CD4-positive, alpha-beta T cell treated with Interleukin-4 for 4 hours (primary cell): ENCODE measurements at places on chromosomes 16 and 17.
A peak's percentile ranks its signal among the peaks of the same experiment; 100 is the strongest.

DNA sequence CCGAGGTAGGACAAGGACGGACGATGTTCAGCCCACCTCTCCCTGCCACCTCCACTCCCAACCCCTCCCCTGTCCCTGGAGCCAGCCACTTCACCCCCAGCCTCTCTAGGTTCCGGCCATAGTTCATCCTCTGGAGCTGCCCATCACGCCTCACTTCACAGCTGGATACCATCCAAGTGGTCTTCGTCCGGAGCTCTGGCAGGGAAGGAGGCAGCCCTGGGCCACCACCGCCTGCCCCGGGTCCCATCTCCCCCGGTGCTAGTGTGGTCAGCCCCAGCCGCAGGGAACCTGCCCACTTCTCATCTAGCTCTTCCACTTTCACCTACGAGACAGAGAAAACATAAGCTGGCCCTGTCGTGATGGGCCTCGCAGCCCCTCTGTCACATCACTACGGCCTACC, 6.3 kb upstream of the GPS2 start:
- no peak for DNase-seq

DNA sequence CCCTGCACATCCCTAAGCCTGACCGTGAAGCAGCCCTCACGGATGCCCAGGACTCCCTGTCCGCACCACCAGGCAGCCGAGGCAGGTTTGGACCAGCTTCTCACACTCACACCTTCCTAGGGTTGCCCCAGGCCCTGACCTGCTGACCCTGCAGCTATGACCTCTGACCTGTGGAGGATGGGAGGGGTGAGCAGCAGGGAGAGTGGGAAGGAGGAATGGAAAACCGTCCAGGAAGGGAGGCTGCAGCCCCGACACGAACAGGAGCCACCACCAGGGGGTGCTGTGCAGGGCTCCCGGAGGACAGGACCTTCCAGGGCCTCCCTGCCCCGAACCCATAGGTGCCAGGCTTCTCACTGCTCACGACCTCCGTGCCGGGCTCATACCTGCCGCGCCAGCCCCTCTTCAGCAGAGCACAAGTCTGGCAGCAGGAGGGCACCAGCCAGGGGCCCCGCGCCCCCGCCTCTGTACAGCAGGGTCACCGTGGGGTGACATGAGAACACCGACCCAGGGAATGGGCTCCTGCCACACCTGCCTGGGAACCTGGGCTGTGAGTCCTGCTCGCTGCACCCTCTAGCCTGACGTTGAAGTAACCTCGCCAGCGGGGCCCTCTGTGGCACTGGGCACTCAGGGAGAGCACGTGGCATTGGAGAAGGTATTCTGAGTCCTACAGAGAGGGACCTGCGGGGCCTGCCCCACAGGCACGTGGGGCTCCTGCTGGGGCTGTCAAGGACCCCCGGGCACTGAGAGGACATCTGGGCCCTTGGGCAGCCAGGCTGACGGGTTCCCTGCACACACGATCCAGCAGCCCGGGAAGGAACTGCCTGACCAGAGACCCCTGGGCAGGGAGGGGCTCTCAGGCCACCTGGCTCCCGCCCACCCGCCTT, 37.6 kb downstream of the CTU2 start:
- peak; percentile 59 for DNase-seq

GRCh38 chr16:58126451-58126961, 2.7 kb downstream of the CFAP20 start:
- no peak for DNase-seq

GRCh38 chr17:66337866-66338485, 35.6 kb downstream of the PRKCA start:
- no peak for DNase-seq
